ENCODE measurements at places on chromosomes 3 and 15.
A peak's percentile ranks its signal among the peaks of the same experiment; 100 is the strongest.

DNA sequence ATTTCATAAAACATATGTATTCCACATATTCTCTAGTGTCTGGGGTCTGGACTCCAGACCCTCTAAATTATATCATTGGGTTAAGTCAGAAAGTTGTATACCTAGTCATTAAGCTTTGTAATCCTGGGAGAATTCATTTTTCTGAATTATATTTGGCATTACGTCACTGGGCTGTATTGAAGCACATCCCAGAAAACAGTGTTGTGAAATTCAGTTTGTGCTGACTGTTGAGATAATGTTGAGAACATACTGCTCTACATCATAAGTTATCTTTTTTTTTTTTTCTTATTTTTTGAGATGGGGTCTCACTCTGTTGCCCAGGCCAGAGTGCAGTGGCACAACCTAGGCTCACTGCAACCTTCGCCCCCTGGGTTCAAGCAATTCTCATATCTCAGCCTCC lies 153.1 kb upstream of the STT3B start:
- no peak for DNase-seq

GRCh38 chr15:84911879-84912660 lies 27.6 kb downstream of the SLC28A1 start:
- DNase-seq = peak; percentile 17

DNA sequence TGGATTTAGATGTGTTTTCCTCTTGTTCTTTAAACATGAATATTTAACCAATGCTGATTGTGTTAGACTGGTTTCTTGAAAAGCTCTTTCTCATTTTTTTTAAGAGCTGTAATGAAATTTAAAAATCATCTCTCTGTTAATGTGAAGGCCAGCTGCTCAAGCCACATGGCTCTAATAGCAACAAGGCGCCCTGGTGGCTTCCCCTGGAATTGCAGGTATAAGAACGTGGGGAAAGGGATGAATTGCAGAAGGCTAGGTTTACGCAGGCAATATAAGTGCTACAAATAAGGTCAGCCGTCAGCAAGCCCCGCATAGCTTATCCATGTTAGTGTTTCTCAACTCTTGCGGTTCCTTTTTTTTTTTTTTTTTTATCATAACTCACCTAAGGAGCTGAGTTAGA lies 108.5 kb downstream of the SAMMSON start:
- DNase-seq = peak; percentile 44

DNA sequence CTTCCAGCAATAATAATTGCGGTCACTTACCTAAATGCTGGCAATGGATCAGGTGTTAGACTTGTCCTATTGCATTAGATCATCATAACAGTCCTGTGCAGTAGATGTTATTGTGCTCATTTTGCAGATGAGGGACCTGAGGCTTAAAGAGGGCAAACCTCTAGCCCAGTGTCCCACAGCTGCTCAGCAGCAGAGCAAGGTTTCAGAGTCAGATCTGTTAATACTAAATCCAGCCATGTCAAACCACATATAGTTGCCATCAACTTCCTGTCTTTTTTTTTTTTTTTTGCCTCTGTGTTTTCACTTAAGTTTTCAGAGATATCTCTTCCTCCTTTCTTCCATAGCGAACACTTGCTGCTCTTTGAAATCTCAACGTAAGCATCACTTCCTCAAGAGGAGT lies 12.1 kb downstream of the FEZF2 start:
- no peak for DNase-seq

- DNase-seq = peak; percentile 13
Observed at GRCh38 chr3:102081572-102082289, 232.4 kb downstream of the NFKBIZ start.

DNA sequence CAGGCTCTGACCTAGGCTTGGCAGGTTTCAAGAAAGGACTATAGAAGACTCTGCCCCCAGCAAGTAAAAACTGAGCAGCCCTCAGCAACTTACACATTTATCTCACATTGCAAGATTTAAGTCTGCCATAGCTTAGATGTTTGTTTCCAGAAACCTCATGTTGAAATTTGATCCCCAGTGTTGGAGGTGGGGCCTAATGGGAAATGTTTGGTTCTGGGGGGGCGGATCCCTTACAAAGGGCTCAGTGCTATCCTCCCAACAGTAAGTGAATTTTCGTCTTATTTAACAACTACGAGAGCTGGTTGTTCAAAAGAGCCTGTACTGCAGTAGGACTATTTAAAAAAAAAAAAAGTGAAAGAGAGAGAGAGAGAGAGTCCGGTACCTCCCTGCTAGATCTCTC lies 125.2 kb upstream of the PROK2 start:
- no peak for DNase-seq

DNA sequence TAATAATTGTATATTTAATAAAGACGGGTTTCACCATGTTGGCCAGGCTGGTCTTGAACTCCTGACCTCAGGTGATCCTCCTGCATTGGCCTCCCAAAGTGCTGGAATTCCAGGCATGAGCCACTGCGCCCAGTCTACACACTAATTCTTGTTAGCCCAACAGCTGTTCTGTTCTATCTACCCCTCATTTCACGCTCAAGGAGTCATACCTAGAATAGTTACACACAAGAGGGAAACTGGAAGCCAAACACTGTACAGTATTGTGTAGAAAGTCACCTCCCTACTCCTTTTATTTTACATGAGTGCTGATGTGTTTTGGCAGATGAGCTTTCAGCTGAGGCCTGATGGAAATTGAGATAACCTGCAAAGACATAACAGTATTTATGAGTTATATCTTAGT lies 13.4 kb upstream of the CTDSPL2 start:
- no peak for DNase-seq

GRCh38 chr3:150379469-150379868 lies 28.6 kb upstream of the TSC22D2 start:
- DNase-seq = no peak

Data from inflammatory macrophage (primary cell).